ENCODE measurements at places on chromosomes 13 and 19.

- DNase-seq, result no peak
Measured at GRCh38 chr19:2578391-2578890, 102.5 kb downstream of the GADD45B start.

- DNase-seq, result no peak
Measured at GRCh38 chr13:100872761-100873160, 198.2 kb upstream of the TMTC4 start.

DNA sequence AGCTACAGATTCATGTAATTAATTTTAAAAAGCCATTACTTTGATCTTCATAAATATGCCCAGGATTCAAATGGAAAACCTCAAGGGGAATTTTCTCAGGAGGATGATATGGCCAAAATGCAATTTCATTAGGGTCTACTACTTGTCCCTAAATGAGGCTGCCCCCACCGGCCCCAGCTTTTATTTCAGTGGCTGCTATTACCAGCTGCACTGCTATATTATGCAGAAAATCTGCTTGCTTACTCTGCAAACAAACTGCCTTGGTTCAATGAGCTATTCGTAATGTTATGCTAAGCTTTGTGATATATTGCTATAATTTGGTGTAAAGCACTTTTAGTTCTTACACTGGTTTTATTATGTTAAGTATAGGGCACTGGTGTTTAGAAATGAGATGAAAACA lies 137.3 kb upstream of the TMTC4 start:
- no peak for DNase-seq

GRCh38 chr19:52880895-52881389 lies 16.5 kb downstream of the ZNF320 start:
- DNase-seq, result no peak
